Motor neuron (in vitro differentiated cells): ENCODE measurements at places on chromosomes 7 and 10. TPM values are rescaled to one million over a fixed set of nuclear protein-coding genes. Genes with fewer than 3 reads are reported as not detected.

Gene PDZD7
- 2.3 and 2.6 TPM in 2 replicates for total RNA-seq

Gene ADAM22
- total RNA-seq = 18.4 and 22.8 TPM in 2 replicates

Gene NKX2-3
- 0.35 TPM in 1 of 2 replicates, not detected in the other for total RNA-seq

Gene NPM3
- total RNA-seq = 32.6 and 36.7 TPM in 2 replicates

Gene DNAJC1
- total RNA-seq = 45.1 and 48.9 TPM in 2 replicates

Gene ABCA13
- 0.34 and 0.66 TPM in 2 replicates for total RNA-seq

Gene ATP6V0E2
- 6.2 and 9.4 TPM in 2 replicates for total RNA-seq

Gene DENND2A
- total RNA-seq = 37.3 and 40.0 TPM in 2 replicates

Gene FAM20C
- 18.2 and 25.4 TPM in 2 replicates for total RNA-seq

Gene HYAL4
- 0.19 and 0.24 TPM in 2 replicates for total RNA-seq

Gene NUDT13
- total RNA-seq = 0.50 and 0.96 TPM in 2 replicates

Gene TCTN3
- total RNA-seq = 42.9 and 44.3 TPM in 2 replicates

Gene NPSR1
- 0.32 TPM in 1 of 2 replicates, not detected in the other for total RNA-seq

Gene EEF1AKMT2
- total RNA-seq = 15.8 and 17.5 TPM in 2 replicates

Gene RINT1
- total RNA-seq = 20.2 and 23.6 TPM in 2 replicates

Gene GIMAP8
- not detected in 2 replicates for total RNA-seq

Gene TDRD1
- total RNA-seq = 0.07 TPM in 1 of 2 replicates, not detected in the other
